ENCODE measurements at places on chromosomes 12 and 14.
A peak's percentile ranks its signal among the peaks of the same experiment; 100 is the strongest.

DNA sequence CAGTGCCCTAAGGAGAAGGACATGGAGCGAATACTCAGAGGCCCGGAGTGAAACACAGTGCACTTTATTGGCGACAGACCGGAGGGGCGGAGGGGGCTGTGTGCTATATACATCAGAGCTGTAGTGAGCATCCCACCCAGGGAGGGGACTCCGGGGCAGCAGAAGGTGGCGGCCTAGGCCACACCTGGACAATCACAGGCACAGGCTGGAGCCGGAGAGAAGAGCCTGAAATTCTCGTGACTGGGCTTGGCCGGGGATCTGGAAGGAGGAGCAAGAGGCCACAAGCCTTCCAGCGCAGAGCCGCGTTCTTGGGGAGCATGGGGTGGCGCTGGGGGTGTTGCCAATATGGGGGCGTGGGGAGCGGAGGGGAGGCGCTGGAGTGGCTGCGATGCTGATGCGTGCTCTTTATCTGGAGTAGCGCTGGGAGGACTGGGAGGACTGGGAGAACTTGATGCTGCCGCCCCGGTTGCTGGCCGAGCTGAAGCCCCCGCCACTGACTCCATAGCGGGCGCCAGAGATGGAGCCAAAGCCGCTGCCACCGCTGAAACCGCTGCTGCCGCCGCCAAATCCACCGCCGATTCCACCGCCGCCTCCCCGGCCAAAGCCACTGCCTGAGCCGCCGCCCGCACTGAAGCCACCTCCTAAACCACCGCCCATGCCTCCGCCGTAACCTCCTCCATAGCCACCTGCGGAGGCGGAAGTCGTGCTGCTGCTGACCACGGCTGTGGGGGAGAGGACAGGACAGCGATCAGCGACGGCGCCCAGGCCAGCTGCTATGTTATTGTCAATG is 6.1 kb downstream of the KRT3 start:
- DNase-seq, result no peak

GRCh38 chr12:10400829-10401228 is 8.7 kb downstream of the KLRC4 start:
- no peak for DNase-seq

DNA sequence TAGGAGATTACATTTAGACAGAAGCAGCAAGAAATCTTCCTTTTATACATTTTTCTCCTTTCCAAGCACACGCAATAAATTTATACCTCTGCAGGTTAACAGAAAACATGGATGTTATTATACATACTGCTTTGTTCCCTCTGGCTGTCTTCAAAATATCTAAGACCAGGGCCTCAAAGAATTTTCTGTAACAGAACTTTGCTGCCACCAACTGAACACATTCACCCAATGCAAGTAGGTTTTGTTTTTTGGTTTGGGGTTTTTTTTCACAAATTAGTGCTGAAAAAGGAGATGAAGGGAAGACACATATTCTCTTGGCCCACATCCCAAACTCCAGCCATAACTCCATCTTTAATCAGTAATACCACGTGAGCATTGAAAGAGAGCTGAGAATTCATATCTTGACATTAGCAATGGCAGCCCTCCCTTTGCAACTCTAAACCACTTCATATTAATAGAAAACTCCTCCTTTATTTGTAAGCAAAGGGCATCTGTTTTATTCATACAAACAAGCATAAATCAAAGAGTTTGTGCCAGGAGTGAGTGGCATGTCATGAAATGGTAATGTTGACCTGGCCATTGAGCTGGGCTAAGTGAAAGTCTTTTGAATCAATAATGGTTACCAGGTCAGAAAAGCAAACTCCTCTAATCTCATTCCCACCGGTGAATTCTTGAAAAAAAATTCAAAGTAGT is 150.8 kb upstream of the FSCB start:
- no peak for DNase-seq

DNA sequence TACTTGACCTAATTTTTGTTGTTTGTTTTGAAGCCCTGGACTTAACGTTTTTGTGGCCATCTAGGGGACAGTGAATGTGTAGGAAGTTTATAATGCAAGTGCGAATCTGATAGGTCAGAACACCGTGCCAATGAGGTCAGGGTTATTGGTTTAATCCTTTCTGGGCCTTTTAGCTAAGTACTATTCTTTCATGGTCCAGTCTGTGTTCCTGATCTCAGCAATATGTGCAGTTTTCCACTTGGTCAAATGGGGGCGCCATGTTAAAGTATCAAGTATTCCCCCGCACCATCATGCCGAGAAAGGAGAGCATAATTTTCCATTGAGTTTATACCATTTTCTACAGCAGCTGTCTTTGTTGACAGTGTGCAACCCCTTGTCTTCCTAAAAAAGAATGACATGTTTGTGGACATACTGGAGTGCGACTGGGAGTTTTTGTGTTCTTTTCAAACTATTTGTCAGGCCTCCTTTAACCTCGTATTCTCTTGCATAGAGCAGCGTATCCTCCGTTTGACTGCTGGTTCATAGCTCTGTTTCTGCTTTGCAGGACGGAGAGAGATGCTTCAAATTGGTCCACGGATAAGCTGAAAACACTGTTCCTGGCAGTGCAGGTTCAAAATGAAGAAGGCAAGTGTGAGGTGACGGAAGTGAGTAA is 1.3 kb downstream of the AHSA1 start:
- DNase-seq, result peak; percentile 8

GRCh38 chr12:65707051-65707450 is 117.2 kb upstream of the HMGA2 start:
- no peak for DNase-seq

DNA sequence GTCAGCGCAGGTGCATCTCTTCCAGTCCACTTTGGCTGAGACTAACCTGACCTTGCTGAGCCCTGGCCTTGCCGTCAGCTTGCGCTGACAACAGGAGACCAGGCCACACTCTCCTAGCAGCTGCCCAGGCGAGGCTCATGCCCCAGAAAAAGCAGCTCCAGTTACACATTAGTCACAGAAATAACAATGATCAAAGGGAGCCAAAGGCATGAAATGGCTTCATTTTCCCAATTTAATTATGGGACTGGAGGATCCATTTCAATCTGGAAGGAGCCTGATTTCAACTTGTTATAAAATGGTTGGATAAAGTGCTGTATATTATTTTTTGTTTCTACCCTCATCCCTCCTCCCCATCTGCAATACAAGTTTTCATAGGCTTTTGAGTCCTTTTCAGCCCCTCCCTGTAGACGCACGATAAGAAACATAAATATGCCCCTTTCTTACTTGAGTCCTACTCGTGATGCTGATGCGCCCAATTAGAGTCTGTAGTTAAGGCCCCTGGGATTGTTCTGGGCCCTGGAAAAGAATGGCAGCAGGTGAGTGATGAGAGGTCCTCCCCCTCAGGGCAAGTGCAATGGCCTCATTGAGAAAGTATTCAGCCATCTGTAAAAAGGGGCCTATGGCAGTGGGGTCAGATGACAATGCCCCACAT is 376.0 kb downstream of the C12orf75 start:
- DNase-seq, result no peak

- no peak for DNase-seq
Observed at GRCh38 chr14:39043352-39043943, 59.6 kb downstream of the SEC23A start.

DNA sequence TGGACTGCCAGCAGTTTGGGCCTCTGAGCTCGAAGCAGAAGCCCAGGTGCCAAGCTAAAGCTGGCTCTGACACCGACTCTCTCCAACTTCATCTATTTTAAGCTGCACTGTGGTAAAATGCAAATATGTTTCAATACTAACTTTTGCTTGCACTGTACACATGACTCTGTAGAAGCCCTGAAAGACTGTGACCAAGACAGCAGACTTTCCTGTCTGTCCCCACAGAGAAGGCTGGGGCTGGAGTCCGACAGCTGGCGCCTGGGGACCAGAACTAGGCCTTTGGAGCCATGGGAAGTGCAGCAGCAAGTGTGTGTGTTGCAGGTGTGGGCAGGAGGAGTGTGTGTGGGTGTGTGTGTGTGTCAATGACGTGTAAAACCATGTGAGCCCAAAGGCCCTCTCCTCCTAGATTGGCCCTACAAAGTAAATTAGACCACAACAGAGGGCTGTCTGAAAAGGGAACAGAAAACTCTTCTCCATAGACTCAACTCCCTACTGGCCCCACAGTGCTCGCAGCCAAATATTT is 16.4 kb upstream of the RAB35 start:
- DNase-seq, result no peak

- no peak for DNase-seq
Observed at GRCh38 chr12:120879718-120880300, 24.3 kb downstream of the SPPL3 start.

- no peak for DNase-seq
Observed at GRCh38 chr12:89350630-89351488, 1.4 kb downstream of the DUSP6 start.

DNA sequence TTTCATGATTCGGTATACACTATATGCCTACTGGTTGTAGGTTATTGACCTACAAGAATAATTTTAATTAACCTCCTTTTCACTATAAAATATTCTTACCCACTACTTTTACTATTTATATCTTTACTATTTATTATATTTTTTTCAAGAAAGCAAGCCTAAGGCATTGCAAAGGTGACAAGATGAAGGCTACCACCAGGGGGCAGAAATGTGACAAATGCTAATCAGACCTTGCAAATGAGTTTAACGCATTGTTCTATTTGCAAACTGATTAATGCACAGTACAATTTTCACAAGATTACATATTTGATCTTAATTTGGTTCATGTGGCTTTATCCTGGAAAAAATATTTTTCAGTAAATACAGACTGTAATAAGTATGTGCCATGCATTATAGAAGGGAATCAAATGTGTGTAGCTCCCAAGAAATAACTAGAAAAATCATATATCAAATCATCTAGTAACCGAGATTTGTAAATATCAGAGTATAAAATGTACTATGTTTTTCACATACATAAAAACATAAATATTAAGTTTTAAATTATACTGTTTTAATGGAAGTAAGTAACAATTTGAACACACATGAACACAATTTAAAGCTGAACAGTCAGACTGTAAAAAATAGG is 107.0 kb downstream of the ADAMTS20 start:
- DNase-seq, result no peak

DNA sequence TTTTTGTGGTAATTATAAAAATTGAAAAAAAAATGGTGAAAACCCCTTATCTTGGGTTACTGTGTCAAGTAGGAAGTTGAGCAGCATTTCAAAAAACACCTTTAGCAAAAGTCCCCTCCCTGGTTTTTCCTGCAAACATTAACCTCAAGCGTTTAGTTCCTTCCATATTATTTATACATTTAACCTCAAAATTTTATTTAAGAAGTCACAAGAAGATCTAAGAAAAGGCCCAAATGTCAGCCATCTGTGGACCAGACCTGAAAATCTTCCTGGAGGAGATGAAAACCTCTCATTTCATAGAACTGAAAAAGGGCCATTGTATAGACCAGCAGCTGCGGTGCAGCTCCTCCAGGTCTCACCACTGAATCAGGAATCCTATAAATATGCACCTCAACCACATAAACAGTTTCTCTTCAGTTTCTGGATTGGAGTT is 40.4 kb upstream of the BTG1 start:
- no peak for DNase-seq

DNA sequence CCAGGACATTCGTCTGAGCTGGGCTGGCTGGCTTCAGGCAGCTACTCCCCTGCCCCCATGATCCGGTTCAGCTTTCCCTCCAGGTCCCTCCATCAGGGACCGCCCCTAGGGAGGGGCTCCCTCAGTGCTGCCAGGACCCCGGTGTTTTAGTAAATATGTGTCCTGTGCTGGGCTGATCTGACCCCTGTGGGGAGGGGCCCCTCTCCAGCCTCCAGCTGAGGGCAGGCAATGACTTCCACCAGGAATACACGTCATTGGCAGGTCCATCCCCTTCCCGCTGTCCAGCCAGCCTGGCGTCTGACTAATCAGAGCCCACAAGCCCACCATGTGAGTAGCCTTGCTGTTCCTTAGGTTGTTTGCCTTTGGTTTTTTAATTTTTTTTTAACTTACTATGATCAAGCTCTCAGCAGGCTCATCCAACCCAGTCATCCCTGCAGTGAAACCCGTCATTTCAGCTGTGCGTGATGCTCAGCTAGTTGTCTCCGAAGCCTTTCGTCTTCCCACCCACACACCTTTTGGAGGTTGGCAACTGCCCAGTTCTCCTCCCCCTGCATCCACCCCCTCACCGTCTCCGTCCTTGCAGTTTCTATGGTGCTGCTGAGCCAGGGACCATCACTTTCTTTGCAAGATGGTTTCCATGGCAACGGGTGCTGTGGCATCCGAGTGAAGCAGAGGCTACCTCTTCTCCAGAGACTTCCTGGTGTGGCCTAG is 16.0 kb upstream of the SERPINA4 start:
- DNase-seq, result no peak

DNA sequence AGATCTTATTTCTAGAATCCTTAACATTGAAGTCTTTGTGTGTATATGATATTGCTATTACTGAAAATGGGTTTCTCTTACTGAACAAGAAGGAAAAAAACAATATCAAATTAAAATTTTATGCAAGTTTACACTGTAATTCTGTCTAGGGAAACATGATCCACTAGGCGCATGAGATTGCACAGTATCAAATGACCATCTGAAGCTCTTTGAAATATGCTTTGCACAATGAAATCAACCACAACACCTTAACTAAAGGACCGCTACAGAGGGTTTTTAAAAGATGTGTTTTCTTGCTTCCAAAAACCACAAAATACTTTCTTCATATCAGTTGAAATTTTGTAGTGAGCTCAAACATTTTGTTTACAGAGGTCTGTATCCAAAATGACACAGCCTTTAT is 15.1 kb upstream of the KERA start:
- no peak for DNase-seq

GRCh38 chr14:100688598-100689461 is 37.9 kb upstream of the DLK1 start:
- no peak for DNase-seq

- DNase-seq, result no peak
Observed at GRCh38 chr14:74824997-74825396, 50.9 kb downstream of the PROX2 start.

- no peak for DNase-seq
Observed at GRCh38 chr12:112450725-112451124, 32.0 kb downstream of the PTPN11 start.

- DNase-seq, result no peak
Observed at GRCh38 chr14:85907536-85907935, 377.6 kb downstream of the FLRT2 start.

GRCh38 chr14:71336489-71337192 is 429.4 kb downstream of the PCNX1 start:
- DNase-seq, result no peak

DNA sequence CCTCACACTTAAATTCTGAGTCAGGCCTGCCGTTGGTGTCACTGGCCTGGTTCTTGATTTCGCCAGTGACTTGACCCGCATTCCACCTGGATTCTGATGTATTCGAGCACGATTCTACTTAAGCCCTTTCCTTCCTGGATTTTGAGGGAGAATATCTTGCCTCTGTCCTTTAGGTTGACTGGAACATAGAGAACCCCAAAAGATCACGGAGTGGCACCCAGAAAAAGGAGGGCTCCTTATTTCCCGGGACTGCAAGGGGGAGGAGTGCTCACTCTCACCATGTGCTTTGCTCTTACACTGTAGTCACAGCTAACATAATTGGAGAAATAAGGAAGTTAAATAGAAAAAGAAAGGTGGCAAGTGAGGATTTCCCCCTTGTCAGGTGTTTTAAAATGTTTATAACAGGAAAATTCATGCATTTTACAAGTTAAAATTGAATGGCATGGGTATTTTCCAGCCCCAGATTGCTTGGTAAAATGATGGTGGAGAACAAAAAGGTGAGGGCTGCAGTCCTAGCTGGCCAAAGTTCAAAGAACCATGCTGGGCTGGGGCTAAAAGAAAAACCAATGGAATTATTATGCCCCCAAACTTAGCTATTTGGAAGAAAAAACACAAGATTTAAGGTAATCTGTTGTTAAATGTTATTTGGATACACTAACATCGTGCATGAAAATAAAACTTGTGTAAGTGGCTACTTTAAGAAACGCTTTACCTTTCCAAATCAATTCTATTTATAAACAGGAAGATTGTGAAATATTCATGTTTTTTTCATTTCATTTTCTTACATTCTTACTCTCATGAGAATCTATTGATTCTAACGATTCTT is 8.9 kb downstream of the FOXA1 start:
- no peak for DNase-seq
